Mesenteric fat pad (tissue), 1 donor: ENCODE measurements at places on chromosomes 2 and 18. TPM values are rescaled to one million over a fixed set of nuclear protein-coding genes. Genes with fewer than 3 reads are reported as not detected.

- DNase-seq = no peak
These were observed 1441.9 kb upstream of the ZEB2 start for GRCh38 chr2:145961846-145962245.

DNA sequence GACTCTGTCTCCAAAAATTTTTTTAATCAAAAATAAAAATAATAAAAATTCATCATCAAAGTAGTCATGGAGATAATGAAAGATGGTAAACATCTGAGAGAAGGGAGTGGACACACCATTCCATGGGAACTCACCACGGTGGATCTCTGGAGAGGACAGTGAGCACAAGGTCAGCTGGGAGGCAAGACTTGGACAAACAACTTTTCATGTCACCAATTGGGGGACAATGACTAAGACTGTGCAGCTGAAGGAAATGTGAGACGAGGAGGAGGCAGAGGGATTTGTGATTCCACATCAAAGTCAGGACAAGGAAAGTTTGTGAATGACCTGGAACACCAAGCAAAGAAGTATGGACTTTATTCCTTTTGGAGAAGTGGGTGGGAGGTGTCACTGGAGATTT is 121.0 kb upstream of the SH3BP4 start:
- DNase-seq = no peak

DNA sequence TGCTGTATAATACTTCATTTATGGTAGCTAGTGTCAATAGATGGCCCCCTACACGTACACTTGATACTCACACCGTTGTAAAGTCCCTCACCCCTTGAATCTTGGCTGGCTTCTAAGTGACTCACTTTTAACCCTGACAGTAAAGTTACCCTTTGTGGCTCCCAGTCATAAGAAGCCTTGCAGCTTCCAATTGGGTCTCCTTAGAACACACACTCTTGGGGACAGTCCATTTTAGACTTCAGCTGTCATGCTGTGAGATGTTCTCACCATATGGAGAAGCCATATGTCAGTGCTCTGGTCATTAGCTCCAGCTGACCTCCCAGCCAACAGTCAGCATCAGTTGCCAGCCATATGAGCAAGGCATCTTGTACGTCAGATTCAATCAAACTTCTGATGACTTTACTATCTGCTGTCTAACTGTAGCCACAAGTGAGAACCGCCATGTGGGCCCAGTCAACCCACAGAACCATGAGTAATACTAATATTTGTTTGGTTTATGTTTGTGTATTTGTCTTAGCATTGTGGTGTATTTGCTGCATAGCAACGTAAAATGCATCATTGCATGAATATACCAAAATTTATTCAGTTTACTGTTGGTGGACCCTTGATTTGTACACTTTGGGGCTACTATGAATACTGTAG is 68.3 kb downstream of the PTPN4 start:
- no peak for DNase-seq

DNA sequence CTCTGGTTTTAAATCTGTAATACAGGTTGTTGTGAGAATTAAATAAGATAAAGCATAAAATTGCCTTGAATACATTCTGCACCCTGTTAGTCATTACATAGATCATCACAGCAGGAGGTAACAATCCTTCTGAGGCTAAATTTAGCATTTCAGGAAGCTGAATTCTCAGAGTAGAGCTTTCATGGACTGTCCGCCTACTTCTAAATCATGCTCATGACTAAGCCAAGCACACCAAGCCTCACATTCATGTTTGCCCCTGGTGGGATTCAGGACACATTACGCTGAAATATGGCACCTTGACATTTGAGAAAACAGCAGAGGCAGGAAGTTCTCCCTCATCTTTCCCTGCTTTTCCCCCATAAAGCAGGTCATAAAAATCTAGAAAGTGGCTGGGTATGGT is 16.6 kb upstream of the PIK3C3 start:
- no peak for DNase-seq

DNA sequence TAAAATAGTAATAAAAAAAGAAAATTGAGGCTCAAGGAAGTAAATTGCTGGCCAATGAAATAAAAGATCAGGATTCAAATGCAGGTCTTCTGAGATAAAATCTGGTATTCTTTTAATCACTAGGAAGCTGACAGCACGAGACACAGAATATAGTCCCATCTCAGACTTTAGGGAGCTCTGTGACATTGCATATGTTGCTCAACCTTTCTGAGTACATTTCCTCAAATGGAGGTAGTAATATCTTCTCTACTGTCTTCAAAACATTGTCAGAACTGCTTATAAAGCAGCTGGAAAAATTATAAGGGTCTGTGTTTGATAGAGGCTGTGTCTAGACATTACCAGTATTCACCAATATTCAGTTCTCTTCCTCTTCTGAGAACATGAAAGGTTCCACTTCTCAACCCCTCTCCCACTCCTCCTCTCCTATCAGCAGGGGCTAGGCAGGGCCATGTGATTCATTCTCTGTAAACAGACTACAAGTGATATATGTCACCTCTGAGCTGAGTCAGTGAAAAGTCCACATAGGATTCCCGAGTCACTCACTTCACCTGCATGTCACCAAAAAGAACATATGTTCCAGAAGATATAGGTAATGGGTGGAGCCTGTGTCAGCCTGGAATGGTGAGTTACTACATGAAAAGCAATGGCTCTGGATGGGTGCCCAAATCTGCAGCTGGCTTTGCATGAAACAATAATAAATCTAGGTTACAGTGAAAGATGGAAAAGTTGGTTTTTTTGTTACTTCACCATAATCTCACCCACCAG is 7.1 kb downstream of the KCNE4 start:
- DNase-seq = no peak

DNA sequence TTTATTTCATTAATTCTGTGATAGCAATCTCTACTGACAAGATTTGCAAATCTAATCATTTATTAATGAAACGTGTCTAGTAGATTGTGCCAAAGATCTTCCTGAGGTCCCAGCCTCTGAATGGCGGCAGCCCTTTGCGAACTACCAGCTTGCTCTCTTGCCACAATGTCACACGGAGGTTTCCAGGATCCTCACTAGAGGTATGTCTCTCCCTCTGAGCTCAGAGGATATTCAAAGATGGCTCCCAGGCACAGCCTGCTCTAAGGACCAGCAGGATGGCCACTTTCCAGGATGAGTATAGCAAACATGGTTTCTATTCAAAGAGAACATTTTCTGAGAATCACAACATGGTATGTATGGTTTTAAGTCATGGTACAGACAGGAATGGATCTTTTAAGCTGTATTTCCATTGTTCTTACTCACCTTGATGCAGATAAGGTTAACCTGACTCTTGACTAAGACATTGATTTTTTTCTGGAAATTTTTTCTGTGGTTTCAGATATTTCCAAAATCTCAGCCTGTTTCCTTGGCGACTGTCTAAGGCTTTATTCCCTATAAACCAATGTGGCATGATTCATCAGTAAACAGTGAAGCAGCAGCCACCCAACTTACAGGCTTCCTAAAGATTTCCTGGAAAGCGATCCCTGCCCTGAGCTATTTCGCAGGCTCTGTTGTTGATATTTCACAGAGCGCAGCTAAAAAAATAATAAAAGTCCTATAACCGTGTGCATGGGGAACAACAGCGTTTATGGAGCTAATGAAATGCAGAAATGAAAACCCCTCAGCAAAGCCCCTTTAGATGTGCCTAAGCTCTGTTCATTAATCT is 54.1 kb upstream of the KLF7 start:
- DNase-seq = no peak

- DNase-seq = no peak
These were observed 59.5 kb upstream of the SP3 start for GRCh38 chr2:174024524-174025270.

ESPNL gene
- 0.48 TPM for total RNA-seq

ANKRD62 gene
- total RNA-seq = not detected

TUBA3D gene
- total RNA-seq = not detected
